ENCODE measurements at places on chromosomes 5 and 9.

- DNase-seq = no peak
Measured at GRCh38 chr5:139809331-139809810, 13.8 kb downstream of the PSD2 start.

DNA sequence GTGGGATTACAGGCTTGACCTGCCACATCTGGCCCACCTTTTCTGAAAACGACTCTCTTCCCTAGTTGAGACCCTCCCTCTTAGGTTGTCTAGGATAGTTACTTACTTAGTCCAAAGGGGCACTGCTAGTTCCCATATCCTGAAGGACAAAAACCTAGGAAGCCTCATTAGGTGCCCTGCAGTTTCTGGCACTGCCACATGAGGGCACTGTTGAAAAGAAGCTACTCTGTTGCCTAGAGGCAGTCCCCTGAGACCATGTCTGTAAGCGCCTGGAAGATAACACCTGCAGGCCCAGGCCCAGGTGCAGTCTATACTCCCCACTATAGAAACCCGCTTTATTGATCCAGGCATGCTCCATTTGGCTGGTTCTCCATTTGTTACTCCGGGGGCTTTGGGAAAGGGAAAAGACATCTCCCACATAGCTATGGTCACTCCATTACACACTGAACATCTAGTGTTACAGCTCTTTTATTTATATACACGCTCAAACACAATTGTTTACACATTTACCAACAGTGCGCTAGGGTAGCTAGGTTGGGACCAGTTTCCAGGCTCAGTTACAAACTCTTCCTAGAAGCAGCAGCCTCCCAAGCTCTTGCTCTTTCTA lies 73.4 kb upstream of the PPARGC1B start:
- peak; percentile 41 for DNase-seq

DNA sequence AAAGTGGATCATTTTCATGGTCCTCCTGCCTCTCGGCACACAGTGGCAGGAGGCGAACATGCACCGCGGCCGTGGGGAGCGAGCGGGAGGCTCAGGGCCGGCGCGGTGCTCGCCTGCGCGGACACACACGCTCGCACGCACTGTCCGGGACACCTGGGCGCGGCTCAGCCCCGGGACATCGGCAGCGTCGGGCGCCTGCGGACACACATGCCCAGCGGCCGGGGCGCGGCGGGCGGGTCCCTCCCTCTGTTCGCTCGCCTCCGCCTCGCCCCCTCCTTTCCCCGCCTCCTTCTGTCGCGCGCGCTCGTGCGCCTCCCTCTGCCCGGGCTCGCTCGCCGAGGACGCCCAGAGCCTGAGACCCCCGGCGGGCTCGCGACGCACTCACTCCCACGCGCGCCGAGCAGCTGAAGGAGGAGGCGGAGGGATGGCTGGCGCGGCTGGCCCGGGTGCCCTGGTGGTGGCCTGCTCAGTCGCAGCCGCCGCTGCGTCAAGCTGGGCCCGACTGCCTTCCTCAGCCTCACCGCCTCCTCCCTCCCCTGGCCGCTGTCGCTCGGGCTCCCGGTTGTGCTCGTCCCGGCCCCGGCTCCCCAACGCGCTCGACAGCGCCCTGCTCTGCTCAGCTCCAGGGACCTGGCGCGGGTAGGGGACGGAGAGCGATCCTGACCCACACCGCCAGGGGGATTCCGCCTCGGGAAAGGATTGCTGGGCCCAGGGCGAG lies at the start of gene FRMD3:
TSS of gene FRMD3 (minus strand) at position 230 of the 718 bp plus-strand sequence. CDS start at position 60, 170 bp downstream.
- peak; percentile 31 for DNase-seq

DNA sequence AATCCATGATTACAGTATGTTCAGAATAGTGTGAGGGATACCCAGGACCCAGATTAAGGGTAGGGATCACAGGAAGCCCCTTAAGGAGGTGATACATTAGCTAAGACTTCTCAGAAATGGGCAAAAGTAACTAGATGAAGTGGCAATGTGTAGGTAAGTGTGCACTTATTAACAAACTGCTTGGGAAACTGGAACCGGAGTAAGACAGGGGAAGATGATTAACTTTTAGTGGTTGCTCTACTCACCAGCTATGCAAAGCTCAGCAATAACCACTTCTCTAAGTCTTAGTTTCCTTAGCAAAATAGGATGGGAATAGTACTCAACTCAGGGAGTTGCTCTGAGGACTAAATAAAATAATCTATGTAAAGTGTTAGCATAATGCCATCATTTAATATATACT lies 182.2 kb downstream of the MCTP1 start:
- DNase-seq = no peak

- no peak for DNase-seq
Measured at GRCh38 chr9:116524778-116525470, 162.2 kb upstream of the TRIM32 start.

DNA sequence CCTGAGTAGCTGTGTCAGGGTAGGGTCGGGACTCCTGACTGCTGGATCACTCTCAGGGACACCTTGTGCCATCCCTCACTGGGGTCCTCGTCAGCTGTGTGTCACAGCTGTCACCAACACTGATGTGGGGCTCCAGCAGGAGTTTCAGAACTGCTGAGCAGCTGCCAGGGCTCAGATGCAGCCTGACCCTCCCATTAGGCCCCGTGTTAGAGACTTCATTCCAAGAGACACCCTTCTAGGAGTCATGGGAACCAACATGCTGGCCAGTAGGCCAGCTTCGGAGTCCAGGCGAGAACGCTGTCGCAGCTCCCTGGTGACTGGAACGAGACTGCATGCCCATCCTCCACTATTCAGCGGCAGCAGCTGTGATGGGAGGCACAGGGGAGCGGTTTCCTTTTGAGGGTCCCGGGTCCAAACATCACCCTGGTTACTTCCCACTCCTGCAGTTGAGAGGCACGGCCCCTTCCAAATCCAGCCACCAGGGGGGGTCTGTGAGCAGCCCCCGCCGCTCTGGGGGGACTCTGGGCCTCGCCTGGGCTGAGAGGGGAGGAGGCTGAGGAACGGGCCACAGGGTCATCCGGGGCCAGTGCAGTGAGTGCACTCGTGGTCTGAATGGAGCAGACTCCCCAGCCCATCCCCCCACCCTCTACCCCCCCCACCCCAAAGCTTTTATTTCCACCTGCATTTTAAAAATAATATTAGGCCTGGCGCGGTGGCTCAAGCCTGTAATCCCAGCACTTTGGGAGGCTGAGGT lies 12.6 kb upstream of the TCF7 start:
- peak; percentile 54 for DNase-seq

DNA sequence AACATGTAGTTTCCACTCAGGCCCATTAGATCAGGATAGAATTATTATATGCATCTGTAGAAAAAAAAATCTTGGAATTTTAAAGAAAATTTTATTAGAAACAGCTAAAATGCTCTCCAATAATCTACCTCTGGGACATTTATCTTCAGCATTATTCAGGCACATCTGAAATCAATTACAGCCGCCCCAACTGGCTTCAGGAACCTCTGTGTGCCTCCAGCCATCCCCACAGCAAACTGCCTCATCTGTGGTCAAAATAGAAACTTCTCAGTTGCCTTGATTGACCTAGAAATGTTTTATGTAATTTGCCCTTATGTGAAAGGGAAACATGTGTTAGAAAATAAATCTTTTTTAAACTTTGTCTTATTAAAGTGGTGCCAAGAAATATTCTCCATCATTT lies 120.1 kb upstream of the LPAR1 start:
- DNase-seq = no peak

GRCh38 chr5:59685793-59686192 lies 207.7 kb downstream of the PDE4D start:
- DNase-seq = no peak

- DNase-seq = no peak
Measured at GRCh38 chr9:85130260-85130659, 460.7 kb downstream of the NTRK2 start.

- no peak for DNase-seq
Measured at GRCh38 chr5:1732945-1733344, 66.7 kb downstream of the MRPL36 start.

GRCh38 chr5:124203303-124203702 lies 543.1 kb downstream of the ZNF608 start:
- DNase-seq = no peak

- DNase-seq = no peak
Measured at GRCh38 chr9:134127616-134128015, 8.3 kb upstream of the WDR5 start.

GRCh38 chr5:149594206-149594895 lies 13.1 kb downstream of the ARHGEF37 start:
- DNase-seq = no peak

- DNase-seq = no peak
Measured at GRCh38 chr5:158234323-158235158, 375.6 kb upstream of the CLINT1 start.

- DNase-seq = peak; percentile 40
Measured at GRCh38 chr5:100902440-100903038, 543 bp downstream of the ST8SIA4 start.

DNA sequence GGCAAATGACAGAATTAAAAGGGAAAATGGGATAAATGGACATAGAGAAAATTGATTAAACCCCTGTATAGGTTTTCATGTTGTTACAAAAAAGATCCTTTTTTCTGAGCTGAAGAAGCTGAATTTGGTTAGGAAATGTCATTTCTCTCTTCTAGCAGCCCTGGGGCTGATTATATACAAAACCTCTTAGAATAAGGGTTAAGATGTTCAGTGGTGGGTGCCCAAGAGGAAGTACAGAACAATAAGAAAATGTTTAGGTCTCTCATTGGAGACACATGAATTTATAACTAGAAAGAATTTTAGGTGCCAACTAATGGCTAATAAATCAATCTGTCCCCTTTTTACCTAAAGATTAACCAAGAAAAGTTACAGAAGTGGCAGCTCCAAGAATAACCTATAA lies 14.2 kb downstream of the ABHD17B start:
- DNase-seq = no peak

GRCh38 chr5:158381614-158382160 lies 522.7 kb upstream of the CLINT1 start:
- no peak for DNase-seq

DNA sequence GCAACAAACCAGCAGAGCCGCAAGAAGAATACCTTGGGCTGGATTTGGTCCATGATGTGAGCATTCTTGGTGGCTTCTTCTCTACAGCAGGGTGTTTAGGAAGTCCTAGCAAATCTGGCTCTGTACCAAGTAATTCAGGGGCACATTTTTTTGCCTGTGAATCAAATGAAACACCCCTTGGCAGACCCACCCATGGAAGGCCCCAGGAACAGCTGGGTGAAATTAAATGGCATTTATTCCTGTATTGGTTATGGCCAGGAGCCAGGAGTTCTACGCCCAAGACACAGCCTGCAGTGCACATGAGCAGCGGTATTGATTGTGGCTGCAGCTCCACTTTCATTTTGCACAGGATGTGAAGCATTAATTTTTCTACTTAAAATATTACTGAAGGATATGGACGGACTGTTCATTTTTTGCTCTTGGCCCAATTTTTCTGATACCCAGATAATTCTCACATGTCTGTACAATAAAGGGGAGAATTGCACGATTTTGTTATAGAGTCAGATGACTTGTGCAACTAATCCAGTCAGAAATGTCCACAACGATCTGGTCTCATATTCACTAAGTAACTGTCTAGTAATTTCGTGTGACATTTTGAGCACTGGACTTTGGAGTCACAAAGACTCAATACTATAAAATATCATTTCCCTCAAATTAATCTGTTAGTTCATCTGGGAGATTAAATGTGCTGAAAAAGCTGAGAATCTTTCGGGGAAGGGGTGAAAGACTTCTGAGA lies 120.7 kb upstream of the APC start:
- DNase-seq = no peak

- no peak for DNase-seq
Measured at GRCh38 chr9:134276453-134277245, 49.6 kb upstream of the RXRA start.

GRCh38 chr5:29950416-29951145 lies 1242.9 kb upstream of the CDH6 start:
- no peak for DNase-seq

GRCh38 chr5:98564836-98565235 lies 208.6 kb upstream of the RGMB start:
- no peak for DNase-seq

- peak; percentile 54 for DNase-seq
Measured at GRCh38 chr9:136409557-136410455, 608 bp downstream of the ENTR1 start.

DNA sequence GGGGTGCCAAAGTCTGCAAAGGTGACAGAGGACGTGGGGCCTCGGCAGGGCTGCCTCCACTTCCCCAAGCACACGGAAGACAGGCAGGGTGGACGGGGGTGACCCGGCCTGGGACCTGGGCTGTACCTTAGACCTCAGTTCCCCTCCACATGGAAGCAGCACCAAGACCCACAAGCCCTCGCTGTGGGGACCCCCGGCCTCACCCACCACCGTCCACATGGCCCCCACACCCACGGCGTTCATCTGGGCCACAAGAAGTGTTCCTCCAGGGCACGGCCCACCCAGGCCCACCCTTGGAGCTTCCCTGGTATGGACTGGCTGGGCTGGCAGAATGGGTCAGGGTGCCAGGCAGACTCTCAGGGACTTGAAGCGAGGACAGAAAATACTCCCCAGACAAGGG lies 45.8 kb upstream of the NKD2 start:
- DNase-seq = no peak

- peak; percentile 29 for DNase-seq
Measured at GRCh38 chr9:121620777-121621449, 30.5 kb upstream of the DAB2IP start.

- DNase-seq = no peak
Measured at GRCh38 chr9:27377147-27377807, 80.3 kb upstream of the EQTN start.

DNA sequence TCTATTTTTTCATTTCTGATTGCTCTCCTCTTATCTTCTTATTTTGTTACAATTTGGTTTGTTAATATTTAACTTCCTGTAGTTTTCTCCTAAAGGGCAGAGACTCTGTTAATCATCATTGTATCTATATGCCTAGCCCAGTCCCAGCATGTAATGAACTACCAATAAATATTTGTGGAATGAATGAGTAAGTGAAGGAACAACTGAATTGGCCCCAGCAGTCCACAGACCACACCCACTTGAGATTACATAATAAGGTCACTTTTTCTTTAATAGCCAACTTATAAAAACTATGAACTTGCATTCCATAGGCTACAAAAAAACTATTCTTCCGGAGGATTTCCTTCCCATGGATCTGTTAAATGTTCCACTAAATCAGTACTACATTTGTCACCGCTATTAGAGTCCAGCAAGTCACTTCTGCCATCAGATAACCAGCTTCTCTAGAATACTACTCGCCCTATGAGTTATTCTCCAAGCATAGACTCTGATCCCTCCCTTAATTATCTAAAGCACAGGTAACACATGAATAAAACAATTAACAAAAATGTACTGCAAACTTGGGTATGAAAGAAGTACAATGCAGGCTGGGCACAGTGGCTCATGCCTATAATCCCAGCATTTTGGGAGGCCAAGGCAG lies 27.5 kb upstream of the TNPO1 start:
- DNase-seq = no peak

Data from erythroblast (primary cell).